Activated CD4-positive, alpha-beta T cell treated with anti-CD3 and anti-CD28 coated beads, Interleukin-10, Interleukin-2, amounts not matched to agents 100 ng/mL and 50 ng/mL, durations not matched to agents 16 hours and 8 hours (primary cell): ENCODE measurements at places on chromosomes 13 and 19.

DNA sequence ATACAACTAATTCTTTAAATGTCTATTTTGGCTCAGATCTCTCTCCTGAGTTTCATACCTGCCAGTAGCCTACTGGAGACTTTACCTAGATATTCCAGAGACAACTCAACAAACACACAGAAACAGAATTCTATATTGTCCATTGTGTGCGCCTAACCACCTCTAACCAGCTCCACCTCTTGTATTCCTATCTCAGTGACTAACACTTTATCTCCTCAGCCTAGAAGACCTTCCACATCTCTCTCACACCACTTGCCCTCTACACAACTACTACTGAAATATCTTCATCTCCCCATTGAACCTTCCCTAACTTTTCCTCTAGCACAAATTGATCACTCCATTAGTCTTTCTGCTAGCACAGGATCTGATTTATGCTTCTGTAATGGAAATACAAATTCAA is 6.7 kb downstream of the VWA8 start:
- no peak for DNase-seq

GRCh38 chr19:5083547-5083965 is 114.6 kb downstream of the KDM4B start:
- DNase-seq, result no peak

GRCh38 chr13:98721825-98722510 is 30.5 kb downstream of the SLC15A1 start:
- DNase-seq, result no peak

DNA sequence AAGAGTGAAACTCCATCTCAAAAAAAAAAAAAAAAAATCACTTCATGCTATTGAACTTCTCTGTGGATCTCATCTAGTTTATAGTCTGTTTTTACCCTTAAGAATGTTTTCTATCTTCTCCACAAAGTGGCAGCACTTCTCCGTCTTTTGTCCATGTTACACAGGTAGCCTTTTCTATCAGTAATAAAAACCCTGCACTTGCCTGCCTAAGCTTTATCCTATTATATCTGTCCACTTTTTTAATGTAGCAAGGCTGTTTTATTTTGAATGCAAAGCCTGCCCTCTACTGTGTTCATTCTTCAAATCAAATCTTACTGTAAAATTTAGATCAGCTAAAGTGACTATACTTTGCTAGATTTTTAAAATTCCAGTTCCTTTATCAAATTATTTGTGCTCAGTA is 124.0 kb downstream of the STOML3 start:
- no peak for DNase-seq

GRCh38 chr13:74574964-74575728 is 440.9 kb upstream of the KLF12 start:
- DNase-seq, result no peak

GRCh38 chr19:46995492-46995891 is 24.1 kb upstream of the NPAS1 start:
- no peak for DNase-seq

DNA sequence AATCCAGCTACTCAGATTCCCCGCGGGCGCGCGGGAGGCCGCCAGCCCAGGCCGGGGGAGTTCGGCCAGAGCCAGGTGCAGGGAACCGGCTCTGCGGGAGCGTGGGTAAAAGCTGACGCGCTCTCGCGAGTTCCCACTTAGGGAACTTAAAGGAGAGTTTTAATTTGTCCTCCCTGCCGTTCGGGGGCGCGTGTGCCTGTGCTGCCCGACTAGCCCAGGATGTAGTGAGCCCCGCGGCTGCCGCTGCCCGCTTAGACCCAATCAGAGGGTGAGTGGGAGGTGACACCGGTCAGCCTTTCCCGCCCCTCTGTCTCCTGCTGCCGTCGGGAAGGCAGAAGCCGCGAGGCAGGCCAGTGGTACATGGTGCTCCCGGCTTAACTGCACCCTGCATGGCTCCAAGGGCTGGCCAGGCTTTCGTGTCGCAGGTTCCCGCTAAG is 36.0 kb upstream of the NEK3 start:
- peak; percentile 82 for DNase-seq

GRCh38 chr13:42544246-42544926 is 29.6 kb upstream of the TNFSF11 start:
- no peak for DNase-seq

DNA sequence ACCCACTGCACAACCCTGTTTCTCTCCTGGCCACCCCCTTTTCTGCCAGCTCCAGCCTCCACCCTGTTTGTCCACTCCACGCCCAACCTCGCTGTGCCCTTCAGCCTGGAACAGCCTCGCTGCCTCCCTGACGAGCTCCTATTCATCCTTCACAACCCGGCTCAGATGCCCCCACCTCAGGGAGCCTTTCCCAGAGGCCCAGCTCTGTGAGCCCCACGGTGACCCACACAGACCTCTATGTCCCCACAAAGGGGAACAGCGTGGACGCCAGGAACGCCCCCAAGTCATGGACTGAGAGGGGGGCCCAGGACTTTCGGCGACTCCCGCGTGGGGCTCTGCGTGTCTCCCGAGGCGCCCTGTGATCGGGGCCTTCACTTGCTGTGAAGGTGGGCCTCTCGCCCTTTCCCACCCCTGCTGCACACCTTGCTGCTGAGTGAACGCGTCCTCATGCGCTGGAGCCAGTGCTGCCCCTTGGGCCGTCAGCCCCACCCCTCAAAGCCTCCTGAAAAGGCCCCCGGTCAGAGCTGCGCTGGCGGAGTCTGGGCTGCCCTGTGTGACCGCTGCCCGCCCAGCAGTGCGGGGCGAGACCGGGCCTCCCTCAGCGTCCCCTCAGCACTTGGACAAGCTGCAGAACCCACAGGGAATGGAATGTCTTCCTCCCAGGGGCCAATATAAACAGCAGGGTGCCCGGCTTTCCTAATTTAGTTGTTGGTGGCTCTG is 40.0 kb downstream of the ADPRHL1 start:
- no peak for DNase-seq

GRCh38 chr19:8336660-8337059 is 6.4 kb downstream of the KANK3 start:
- DNase-seq, result no peak

DNA sequence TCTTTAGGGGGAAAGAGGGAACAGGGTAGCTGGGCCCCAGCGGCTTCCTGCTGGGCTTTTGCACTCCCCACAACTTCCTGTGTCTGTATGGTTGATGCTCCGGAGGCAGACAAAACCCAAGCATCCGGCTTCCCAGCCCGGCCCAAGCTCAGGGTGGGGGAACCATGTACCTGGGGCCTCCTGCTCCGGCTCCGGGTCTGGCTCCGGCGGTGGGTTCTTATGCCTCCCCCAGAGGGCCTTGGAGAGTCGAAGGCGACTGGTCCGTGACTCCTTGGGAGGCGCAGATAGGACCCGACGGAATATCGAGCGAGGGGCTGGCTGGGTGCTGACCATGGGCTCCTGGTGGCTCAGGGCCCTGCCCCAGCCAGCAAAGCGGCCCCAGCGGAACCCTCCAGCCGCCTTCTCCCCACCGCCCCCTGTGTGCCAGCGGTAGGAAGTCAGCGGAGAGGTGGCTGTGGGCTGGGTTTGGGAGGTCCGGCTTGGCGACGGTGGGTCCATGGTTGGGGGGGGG is 428 bp downstream of the RASAL3 start:
- DNase-seq, result peak; percentile 91

DNA sequence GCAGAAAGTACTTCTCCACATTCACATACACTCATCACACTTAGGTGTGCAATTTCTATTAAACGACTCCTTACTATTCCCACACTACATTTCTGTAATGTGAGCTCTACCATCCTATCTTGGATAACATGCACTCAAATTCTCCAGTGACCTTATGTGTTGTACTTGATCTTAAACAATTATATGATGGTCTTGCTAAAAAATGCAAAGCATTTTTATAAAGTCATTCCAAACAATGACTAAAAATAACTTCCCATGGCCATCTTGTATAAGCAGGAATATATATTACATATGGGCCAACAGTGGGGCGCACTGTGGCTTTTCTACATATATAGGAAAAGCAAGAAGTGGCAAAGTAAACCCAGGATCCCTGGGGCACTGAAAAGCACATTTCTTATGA is 155.5 kb downstream of the FLT1 start:
- DNase-seq, result no peak

DNA sequence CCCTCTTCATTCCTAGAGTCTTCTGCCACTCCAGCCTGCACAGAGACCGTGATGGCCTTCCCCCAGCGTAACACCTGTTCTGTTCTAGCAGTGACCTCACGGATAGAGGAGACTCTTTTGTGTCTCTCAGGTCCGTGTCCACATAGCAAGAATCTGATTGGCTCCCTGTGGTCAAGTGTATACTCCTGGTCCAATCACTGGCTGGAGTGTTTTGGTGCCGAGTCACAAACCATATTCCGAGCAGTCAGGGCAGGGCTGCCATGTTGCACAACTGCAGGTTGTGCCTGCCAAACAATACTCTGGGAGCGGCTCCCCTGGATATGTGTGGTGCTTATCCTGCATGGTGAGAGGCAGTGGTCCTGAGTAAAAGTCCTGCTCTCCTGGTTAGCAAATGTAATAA is 402.4 kb downstream of the KCNRG start:
- DNase-seq, result no peak

DNA sequence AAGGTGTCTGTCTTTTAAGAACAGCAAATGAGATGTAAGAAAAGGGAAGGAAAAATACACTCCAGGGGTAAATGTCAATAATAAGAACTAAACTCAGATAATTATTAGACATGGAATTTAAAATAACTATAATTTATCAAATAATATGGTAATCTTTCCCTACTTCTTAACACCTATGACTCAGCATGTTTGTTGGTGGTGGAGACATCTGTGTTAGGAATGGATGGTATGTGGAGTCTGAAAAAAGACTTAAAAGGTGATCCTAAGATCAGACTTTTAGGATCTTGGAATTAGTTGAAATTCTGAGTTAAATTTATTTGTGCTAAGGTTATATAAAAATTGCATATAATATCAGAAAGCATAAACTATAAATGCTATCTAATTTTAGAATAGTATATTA is 915.1 kb downstream of the SLITRK5 start:
- no peak for DNase-seq

GRCh38 chr19:5335593-5335992 is 5.0 kb downstream of the PTPRS start:
- no peak for DNase-seq

GRCh38 chr13:76446191-76446590 is 440.0 kb downstream of the KCTD12 start:
- DNase-seq, result no peak

- DNase-seq, result no peak
These were observed 872 bp downstream of the HOMER3 start for GRCh38 chr19:18939922-18940768.

DNA sequence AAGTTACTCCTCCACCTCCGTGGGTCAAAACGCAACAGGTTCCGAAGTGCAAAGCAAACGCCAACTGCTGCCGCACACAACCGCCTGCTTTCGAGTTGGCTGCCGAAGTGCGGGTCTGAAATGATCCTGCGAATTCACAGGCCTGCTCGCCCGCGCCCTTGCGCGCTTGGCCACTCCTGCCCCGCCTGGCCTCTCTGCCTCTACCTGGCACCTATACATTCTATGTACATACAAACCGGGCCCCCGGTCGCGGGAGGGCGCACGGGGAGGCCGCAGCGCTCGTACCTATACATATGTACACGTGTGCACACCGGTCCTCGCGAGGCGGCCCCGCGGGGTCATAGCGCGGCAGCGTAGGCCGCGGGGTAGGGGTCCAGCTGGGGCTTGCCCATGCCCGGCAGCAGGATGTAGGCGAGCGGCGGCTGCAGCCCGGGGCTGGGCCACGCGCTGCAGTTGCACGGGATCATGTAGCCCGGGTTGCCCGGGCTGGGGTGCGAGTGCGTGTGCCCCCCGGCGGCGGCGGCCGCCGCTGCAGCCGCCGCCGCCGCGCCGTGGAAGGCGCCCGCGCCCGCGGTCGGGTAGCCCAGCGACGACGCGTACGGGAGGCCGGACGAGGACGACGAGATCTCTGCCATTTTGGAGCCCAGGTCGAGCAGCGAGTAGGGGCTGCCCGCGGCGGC is 1.3 kb downstream of the SOX21 start:
- peak; percentile 44 for DNase-seq

GRCh38 chr19:17944301-17944700 is 11.5 kb downstream of the CCDC124 start:
- DNase-seq, result no peak

- no peak for DNase-seq
These were observed 7.2 kb upstream of the SAE1 start for GRCh38 chr19:47123406-47123805.

DNA sequence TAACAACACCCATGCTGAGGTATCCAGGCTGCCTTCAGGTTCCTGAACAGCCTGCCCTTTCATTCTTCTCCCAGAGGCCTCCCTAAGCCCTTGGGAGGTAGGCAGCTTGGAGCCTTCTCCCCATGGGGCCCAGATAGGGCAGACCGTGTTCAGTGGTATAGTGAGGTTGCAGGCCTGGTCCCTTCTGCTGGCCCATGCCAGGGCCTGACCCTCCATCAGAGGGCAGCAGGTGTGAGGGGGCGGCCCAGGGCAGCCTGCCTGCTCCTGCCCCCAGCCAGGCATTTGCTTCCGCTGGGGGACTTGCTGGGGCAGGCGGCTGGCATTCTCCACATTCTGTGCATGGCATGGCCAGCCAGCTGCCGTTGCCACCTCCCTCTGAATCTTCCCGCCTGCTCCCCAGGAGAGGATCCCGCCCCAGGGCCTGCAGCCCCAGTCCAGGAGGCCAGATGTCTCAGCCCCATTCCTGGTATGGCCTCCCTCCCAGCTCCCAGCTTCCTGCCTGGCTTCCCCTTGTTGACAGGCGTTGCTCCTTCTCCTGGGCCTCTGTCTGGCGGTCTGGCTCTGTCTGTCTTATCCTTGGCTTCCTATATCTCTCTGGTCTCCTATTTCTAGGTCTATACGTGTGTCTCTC is 8.9 kb downstream of the CIC start:
- DNase-seq, result no peak

- peak; percentile 15 for DNase-seq
These were observed 1.7 kb downstream of the ZNF160 start for GRCh38 chr19:53101518-53101917.

GRCh38 chr13:113906571-113906970 is 42.7 kb upstream of the GAS6 start:
- DNase-seq, result no peak

DNA sequence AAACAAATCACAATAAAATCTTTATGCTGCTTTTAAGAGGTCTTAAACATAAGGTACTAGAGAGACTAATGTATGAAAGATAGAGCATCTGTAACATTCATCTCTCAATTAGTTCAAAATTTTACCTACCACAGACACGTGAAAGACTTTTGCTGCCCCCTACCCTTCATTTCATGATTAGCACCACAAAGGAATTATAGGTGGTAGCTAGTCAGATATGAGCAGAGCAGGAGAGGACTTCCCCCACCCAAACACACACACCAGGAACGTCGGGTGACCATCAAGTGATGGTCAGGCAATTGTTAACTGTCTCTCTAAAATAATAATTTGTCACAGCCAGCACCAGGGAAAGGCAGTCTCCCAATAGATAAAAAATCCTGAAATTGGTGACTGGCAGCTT is 1531.7 kb upstream of the SPRY2 start:
- DNase-seq, result no peak

GRCh38 chr19:49447485-49448431 is 3.9 kb downstream of the PIH1D1 start:
- DNase-seq, result peak; percentile 58

GRCh38 chr19:47711652-47712242 is 1.5 kb upstream of the EHD2 start:
- no peak for DNase-seq
